ENCODE measurements at places on chromosomes 1 and 21. TPM values are rescaled to one million over a fixed set of nuclear protein-coding genes. Genes with fewer than 3 reads are reported as not detected.

Gene C1orf53
- 0.79 TPM for total RNA-seq

Gene TRIM67
- total RNA-seq: not detected

Gene MPL
- total RNA-seq: not detected

Gene FCRL1
- not detected for total RNA-seq

Gene HSD3B1
- not detected for total RNA-seq

Gene PDC
- total RNA-seq: not detected

Gene CR1L
- total RNA-seq: not detected

Gene SLC1A7
- not detected for total RNA-seq

Gene FAM89A
- total RNA-seq: 10.8 TPM

Gene TEX38
- not detected for total RNA-seq

Gene DCST1
- not detected for total RNA-seq

Gene DCDC2B
- not detected for total RNA-seq

Gene MEAF6
- 74.5 TPM for total RNA-seq

Gene KRTAP12-3
- not detected for total RNA-seq

Gene FAF1
- 44.5 TPM for total RNA-seq

Gene ADAMTS5
- total RNA-seq: 0.26 TPM

Gene CELA3B
- total RNA-seq: not detected

Gene PDZK1IP1
- total RNA-seq: 0.26 TPM

Gene EDN2
- 13.3 TPM for total RNA-seq

Gene CD48
- total RNA-seq: not detected

Gene LCE2C
- total RNA-seq: not detected

Gene ACTN2
- total RNA-seq: 0.79 TPM

Gene DPT
- total RNA-seq: not detected

Gene SERBP1
- 282 TPM for total RNA-seq

Gene ZNF648
- total RNA-seq: not detected
